ENCODE measurements at places on chromosomes 4 and X.
A peak's percentile ranks its signal among the peaks of the same experiment; 100 is the strongest.

GRCh38 chr4:17688011-17688441, 73.6 kb downstream of the MED28 start:
- no peak for DNase-seq

- DNase-seq: no peak
Measured at GRCh38 chr4:165651901-165652300, 221.1 kb upstream of the TLL1 start.

GRCh38 chrX:95427389-95427788, 1257.3 kb upstream of the DIAPH2 start:
- DNase-seq: peak; percentile 81

GRCh38 chr4:120052856-120053255, 13.8 kb downstream of the MAD2L1 start:
- DNase-seq: peak; percentile 64

DNA sequence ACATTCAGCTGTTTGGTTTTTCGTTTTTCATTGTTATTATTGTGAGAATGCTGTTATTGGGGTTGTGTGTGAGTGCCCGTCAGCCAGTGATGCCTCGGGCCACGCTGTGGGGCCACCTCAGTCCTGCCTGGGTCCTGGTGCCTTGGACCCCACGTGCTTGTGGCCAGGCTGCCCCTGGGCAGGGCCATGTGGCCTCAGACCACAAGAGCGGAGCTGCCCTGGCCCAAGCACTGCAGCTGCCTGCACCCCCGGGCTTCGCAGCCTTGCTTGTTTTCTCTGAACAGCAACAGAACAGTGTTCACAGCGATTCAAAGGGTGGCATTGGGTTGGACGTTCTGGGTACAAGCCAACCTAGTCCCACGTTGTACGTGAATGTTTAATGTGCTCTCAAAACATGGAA, 56.9 kb downstream of the CPLX1 start:
- DNase-seq: no peak

DNA sequence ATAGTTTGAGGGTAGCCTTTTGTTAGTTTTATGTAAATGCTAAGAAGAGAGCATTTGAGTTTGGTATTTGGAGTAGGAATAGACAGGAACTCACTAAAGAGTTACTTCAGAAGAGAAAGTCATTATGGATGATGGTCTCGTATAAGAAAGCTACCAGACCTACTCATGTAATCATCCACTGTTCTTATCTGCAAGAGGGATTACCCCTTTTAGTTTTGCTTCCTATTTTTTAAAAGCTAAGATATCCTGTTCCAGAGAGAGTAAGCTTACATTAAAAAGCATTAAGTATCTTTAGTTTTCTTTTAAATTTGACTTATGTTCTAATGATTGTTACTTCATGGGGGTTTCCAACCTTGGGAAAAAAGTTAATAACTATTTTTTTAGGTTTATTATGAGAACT, 12.5 kb upstream of the ART3 start:
- no peak for DNase-seq

DNA sequence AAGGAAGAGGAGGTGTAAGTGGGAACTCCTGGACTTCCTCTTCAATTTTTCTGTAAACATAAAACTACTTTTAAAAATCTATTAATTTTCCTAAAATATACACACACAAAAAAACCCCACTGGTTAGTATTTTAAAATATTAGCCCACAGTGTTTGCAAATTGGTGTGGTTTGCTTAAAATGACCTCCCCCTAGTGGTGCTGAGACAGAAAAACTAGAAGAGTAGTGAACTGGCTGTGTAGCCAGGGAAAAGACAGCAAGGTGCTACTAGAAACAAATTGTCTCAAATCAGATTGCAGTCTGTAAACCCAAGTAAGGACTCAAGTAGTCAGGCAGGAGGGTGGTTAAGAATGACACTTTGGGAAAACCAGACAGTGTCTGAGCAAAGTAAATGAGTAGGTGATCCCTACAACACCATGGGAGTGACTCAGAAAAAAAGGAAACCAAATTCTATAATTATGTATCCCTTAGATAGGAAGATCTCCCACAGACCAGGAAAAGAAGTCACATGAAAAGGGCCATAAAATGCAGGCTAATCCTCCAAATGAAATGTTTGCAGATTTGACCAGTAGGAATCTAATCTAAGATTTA, 26.0 kb downstream of the AMTN start:
- DNase-seq: peak; percentile 1

DNA sequence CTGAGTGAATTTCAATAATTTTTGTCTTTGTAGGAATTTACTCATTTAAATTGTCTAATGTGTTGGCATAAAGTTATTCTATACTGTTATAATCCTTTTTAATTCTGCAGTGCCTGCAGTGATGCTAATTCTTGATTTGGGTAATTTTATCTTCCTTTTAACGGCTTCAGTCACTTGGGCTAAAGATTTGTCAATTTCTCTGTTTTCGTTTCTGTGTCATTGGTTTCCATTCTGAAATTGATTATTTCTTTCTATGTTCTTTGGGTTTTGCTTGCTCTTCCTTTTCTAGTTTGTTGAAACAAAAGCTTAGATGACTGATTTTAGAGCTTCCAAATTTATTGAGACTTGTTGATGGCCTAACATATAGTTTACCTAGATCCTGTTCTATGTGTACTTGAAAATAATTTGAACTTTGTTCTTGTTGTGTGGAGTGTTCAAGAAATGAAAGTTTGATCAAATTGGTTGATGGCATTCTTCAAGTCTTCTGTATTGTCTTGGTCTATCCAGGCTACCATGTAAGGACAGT, 89.4 kb downstream of the TNIP2 start:
- DNase-seq: no peak

- no peak for DNase-seq
Measured at GRCh38 chr4:127047930-127048329, 584.8 kb upstream of the INTU start.

DNA sequence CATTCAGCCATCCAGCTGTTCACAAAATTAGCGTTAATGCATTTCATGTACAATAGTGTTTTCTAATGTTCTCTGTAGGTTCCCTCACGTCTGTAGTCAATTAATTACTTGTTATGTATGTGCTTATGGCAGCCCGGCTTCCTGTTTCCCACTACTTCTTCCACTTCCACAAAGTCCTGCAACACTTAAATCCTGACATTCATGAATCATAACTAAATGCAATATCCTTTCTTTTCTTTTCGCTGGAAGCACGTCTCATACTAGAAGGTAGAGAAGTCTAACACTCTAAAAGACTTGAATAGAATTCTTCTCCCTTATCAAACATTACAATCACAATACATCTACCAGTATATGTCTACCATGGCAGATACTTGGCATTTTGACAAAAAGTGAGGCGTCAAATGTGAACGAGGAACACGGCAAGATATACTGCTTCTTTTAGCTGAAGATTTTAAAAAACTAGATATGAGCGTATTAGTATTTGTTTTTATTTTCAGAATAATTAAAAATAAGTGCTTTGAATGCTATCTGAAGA, 239.0 kb upstream of the DIAPH2 start:
- DNase-seq: no peak

DNA sequence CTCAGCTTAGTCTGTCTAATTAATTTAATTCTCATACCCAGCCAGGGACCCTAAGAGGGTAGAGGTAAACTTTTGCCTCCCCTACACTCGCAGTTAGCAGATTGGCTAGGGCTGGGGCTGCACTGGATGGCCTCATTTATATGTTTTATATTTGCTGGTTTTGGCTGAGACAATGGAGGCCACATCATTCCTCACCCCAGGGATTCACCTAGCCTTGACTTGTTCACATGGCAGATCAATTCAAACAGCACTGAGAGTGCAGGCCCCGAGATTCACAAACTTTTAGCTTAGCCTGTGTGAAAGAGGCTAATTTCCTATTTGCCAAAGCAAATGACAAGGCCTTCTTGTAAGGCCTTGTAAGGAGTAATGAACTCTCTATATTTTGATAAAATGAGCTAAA, 844.4 kb downstream of the ARAP2 start:
- DNase-seq: no peak

GRCh38 chr4:97159625-97160024, 983.7 kb downstream of the STPG2 start:
- no peak for DNase-seq

GRCh38 chr4:183035726-183036415, 63.2 kb upstream of the WWC2 start:
- no peak for DNase-seq

GRCh38 chr4:11259837-11260236, 168.9 kb downstream of the HS3ST1 start:
- no peak for DNase-seq

DNA sequence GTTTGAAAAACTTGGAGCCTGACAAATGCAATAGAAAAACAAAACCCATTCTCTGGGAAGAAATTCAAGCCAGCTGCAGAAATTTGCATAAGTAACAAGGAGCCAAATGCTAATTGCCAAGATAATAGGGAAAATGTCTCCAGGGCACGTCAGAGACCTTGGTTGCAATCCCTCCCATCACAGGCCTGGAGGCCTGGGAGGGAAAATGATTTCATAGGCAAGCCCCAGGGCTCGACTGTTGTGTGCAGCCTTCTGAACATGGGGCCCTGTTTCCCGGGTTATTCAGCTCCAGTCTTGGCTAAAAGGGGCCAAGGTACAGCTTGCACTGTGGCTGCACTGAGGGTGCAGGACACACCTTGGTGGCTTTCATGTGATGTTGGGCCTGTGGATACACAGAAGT, 760.4 kb upstream of the PABPC4L start:
- no peak for DNase-seq

DNA sequence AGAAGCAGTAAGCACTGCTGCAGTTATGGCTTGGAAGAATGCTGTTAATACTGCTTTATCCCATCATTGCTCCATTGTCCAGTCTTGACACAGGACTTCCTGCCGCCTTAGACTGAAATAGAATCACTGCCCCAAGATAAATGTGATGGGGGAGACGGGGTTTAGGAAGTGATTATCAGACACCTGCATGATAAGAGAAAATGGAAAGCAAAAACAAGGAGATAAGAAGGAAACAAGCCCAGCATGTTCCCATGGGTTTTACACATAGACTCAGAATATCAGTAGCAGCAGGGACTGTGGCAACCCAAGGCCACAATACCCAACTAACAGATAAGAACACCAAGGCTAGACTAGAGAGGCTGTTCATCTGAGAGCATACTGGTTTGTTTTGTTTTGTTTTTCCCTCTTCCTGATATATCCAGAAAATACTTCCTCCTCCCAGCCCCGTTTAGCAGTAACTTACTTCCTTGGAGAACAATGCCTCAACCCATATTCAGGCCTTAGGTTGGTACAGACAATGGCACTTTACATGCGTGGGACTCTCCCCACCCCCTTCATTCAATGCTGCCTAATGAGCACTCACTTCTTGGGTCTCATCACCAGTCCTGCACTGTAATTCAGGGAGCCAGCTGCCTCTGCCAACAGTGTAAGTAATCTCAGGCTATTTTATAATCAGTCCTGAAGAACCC, 232.6 kb downstream of the CBR4 start:
- no peak for DNase-seq

DNA sequence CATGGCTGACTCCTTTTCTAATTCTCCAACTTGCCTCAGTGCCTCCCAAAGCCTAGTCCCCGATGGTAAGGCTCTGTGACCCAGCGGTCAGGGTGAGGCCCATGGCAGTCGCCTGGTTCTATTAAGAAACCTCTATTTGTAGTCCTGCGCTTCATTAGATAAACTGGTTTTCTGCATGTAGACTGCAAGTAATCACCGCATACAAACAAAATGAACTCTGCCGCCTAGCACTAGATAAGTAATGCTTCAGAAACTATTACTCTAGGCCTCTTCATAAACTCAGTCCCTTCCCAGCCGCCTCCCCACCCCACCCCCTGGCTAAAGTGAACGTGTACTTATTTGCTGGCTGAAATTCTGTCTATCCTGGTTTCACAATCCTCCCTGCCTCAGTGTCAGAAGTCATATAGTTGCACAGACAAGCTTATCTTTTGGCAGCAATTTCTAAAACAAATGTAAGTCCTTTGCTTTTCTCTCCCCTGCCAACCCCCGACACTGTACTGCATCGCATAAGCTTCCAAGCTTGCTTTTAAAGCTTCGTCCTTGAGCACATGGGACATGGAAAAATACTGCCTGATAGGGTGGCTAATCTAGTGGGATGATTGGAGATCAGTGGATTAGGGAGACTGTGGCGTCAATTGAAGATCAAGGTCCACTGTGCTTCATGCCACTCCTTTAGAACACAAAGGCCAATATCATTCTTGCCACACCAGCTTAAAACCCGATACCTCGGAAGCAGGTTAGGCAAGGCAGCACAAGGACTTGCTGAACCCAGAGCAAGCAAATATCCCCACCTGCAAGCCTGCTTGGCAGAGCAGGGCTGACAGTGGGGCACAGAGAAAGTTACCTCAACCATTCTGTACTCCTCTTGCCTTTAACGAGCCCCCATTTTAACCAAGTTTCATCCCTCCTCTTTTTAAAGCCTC, 125.8 kb downstream of the IRF2 start:
- no peak for DNase-seq

DNA sequence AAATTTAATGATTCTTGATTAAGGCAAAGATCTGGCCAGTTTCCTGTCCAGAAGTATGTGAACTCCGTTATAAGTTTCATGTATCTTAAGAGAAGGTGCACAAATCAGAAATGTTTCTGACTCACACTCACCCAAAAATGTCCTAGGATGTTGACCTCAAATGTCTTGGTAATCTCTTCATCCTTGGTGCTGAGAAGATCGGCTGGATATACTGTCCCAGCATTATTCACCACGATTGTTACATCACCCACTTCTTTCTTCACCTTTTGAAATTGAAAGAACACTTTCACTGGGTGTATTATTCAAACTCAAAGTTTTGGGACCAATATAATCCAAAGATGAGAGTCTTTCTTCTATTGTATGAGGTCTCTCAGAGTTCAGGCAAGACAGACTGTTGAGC, 5.7 kb downstream of the HSD17B13 start:
- DNase-seq: no peak

- no peak for DNase-seq
Measured at GRCh38 chr4:79982601-79983322, 90.3 kb downstream of the ANTXR2 start.

All from NCI-H446 treated with DMSO at 0.1 percent for 48 hours (cell line).